ENCODE measurements at places on chromosomes 12 and 14.

DNA sequence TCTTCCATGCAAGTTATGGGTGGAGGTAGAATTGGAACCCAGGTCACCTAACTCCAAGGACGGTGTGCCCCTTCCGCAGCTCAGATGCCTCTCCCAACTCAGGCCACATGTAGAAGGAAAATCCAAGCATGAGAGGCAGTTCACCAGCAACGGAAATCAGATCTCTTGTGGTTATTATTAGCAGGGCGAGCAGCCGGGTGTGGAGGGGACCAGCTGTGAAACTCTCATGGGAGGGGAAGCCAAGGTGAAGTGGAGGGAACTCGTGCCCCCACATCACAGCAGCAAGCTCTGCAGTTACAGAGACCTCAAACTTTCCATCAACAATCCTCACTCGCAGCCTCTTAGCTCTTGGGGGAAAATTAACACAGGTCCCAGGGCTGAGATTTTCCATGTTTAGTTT lies 79.7 kb downstream of the KSR2 start:
- DNase-seq: no peak

DNA sequence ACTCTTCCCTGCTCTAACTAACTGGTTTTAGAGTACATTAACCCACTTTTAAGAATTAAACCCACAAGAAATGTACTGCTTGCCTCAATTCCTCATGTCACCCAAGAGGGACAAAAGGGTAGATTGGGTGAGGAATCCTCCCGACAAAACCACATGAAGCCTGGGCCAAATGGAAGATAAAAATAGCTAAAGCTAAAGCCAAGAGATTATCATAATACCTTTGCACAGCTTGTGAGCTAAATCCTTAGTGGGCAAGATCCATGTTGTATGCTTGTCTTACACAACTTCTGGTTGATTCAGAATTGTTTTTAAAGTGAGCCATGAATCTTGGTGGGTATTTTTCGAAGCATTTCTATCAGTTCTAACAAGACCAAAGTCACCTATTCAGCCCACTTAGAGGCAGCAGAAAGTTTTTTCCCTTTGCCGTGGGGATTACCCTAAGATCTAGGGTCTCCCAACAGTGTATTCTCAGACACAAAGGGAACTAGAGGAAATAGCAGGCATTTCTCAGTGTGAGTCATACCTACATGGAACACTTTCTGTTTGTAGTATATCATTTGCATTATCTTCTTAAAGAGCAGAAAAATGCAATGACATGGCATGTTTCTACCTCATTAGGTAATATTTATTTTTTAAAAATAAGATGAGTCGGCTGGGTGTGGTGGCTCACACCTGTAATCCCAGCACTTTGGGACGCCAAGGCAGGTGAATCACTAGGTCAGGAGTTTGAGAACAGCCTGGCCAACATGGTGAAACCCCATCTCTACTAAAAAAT lies 616.6 kb downstream of the KCNH5 start:
- no peak for DNase-seq

GRCh38 chr12:105205322-105206048 lies 30.5 kb downstream of the APPL2 start:
- DNase-seq: no peak

DNA sequence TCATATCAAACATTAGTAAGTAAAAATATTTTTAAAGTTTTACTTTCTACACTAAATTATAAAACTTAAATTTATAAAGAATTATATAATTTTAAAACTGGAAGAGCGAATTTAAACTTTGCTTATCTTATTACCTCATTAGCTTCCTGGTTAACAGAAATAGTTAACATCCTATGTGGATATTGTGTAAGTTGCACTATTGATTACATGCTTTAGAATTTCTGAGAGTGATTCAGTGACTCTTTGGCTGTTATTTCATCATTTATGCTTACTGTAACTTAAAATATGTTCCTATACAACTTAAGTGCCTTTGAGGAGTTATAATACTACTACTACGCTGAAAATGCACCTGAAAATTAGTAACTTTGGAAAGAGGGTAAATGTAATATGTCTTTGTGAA lies 101.4 kb downstream of the FOXA1 start:
- no peak for DNase-seq

DNA sequence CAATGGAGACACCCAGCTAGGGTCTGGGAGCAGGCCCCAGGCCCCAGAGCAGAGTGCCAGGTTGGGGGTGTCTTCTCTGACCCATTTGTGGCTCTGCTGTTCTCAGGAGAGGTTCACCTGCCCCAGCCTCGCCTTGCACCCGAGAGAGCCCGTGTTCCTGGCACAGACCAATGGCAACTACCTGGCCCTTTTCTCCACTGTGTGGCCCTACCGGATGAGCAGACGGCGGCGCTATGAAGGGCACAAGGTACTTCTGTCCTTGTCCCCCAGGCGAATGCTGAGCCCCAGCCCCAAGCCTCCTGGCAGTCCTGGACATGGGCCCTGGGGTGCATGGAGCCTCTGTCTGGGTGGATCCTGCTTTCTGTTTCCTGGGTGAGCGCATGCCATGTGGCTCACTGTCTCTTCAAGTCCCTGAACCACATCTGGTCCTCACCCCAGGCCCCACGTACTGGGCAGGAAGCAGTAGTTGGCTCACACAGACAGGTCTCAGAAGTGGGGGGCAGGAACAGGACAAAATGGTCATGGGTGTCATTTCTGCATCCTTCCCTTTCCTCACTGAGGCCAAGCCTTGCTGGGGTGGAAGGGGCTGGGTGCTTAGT lies 58.2 kb downstream of the BEGAIN start:
- no peak for DNase-seq

GRCh38 chr14:51704545-51704944 lies 52.8 kb downstream of the FRMD6 start:
- DNase-seq: no peak

- DNase-seq: peak; percentile 46
These were observed 193.9 kb downstream of the EMP1 start for GRCh38 chr12:13390381-13390861.

- DNase-seq: no peak
These were observed 122.5 kb downstream of the CCER1 start for GRCh38 chr12:90832427-90832826.

DNA sequence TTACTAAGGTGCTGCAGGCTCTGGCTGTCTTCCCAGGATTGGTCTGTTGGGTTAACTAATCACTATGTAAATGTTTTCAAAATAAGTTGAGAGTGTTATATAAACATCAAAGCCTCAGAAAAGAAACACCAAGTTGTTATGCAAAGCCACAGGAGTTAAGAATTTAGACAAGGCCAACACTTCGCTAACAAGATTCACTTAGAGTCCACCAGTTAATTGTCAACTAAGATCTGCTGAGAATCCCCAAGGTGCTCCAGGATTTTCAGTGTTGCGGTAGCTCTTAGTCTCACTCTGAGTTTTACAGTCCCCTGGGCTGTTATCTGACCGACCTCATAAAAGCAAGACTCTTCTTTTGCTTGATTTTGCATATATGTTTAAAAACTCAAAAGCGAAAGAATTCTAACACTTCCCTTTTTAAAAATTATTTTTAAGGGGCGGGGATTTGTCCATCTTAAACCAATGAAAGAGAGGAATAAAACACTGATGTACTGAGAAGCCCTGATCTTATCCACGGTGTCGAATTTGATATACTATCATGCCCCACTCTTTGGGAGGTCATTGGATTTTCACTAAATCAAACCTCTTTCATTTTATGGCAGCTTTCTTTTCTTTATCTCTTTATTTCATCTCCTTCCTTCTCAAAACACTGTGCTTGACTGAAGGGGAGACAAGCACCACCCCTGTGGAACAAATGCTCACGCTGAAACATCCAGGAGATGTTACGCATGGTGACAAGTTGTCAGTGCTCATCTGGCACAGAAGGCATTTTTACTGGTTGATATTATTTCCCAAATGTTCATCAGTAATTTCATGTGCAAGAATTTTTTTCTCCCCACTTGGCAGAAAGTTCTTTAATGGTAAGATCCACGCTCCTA lies 7.0 kb downstream of the NIN start:
- DNase-seq: no peak

DNA sequence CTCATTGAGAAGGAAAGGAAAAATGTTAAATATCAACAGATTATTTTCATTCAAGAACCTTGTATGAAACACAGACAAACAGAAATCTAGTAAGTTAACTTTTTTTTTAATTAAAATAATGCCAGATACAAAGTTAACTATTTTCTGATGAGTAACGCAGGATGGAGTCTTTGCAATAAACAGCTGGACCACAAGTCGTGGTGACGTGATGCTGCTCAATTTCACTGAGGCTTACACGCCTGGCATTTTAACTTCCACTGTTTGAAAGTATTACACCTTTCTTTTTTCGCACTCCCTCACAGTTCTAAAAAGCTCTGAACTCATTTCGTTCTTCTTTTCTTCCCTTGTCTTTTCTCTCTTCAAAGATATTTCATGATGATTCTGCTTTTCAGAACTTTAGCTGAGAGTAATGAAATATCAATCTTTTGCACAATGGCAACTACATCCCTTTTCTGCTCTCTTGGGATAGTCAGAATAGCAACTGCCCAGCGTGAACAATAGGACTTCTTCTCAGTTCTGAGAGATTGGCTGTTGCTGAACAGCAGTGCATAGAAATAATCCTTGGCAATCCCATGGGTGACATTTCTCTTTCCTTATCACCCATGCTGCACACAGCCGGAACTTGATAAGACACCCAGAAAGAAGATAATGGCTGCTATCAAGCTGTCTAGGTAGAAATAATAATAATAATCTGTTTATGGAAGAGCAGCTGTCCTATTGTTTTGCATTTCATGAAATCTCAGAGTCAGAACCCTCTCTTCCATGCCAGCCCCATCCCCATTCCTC lies 160.5 kb downstream of the BTG1 start:
- peak; percentile 28 for DNase-seq

- DNase-seq: peak; percentile 59
These were observed 77.4 kb downstream of the FBXL14 start for GRCh38 chr12:1517007-1517406.

DNA sequence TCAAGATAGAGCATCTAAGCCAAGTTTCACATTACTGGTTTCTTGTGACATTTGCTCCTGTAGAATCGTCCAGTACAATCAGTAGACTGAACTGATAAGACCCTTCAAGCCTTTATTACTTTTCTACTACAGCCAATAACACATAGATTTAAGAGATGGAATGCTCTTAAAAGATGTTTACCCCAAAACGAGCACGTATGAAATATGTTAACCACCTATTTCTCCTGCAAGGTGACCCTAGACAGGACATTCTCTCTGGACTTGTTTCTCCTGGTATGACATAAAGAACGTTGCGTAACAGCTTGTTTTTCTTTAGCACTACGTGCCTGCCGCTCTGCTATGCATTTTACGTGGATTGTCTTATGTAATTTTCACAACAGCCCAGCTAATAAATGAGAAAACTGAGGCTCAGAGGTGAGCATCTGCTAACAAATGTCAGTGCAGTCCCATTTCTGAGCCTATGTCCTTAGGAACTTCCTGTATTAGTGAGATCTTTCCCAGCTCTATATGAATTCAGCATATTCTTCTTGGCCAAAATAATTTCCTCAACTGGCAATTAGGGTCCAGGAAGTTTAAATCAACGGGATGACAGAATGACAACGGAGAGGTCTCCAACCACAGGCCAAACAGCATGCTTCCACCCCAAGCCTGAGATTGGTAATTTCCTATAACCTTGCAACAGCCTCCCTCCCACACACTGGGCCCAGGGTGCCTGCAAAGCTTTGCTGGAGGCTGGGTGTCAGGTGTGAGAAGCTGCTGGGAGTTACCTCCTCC lies 3.7 kb downstream of the NFKBIA start:
- DNase-seq: no peak

DNA sequence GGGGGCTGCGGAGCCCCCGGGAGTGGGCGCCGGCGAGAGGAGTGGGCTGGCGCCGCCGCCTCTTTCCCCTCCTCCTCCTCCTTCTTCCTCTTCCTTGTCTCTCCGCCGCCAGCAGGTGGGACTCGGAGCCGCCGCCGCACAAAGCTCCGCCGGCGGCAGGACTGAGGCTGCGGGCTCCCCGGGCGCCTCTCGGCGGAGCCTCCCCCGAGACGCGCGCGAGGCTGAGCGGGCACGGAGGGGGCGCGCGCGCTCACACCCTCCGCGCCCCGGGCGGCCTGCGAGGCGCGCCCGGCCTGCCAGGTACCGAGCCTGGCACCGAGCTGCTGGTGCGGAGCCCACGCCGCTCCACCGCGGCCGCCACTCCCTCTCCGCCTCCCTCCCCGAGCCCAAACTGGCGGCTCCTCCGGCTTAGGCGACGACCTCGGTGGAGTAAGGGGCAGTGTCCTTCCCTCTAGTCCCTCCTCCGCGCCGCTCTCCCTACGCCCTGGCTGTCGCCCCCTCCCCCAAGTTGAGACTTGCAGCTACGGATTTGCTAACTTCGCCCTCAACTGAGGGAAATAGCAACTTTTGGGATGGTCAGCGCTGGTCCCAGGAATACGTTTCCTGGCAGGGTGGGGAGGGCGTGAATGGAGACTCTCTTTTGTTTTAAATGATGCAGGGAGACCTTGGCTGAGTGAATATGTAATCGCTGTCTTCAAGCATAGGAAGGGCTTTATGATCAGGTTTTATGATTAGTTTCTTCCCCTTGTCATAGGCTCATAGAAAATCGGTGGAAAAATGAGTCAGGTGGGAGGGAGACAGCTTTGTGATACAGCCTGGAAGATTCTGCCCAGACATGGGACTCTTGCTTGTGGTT lies 199.5 kb upstream of the CAND1 start:
- no peak for DNase-seq

GRCh38 chr14:95875831-95876760 lies 536 bp upstream of the TUNAR start:
- no peak for DNase-seq

DNA sequence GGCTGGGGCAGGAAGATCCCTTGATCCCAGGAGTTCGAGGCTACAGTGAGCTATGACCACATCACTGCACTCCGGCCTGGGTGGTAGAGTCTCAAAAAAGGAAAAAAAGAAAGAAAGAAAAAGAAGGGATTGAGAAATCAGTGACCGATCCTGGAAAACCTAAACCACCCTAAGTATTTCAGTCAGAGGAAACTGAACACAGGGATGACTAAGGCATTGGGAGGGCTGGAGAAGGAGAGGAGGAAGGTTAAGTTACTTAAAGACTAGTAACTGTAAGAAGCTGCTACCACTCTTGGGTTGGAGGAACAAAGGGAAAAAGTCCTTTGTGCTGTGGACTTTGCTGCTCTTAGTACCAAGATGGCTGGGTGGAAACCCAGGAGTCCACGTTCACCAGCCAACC lies 10.6 kb downstream of the HHIPL1 start:
- peak; percentile 23 for DNase-seq

GRCh38 chr14:59347511-59347900 lies 117.7 kb downstream of the GPR135 start:
- no peak for DNase-seq

GRCh38 chr12:4152145-4152795 lies 121.3 kb upstream of the CCND2 start:
- DNase-seq: no peak

- no peak for DNase-seq
These were observed 76.5 kb upstream of the AMIGO2 start for GRCh38 chr12:47156167-47156736.

DNA sequence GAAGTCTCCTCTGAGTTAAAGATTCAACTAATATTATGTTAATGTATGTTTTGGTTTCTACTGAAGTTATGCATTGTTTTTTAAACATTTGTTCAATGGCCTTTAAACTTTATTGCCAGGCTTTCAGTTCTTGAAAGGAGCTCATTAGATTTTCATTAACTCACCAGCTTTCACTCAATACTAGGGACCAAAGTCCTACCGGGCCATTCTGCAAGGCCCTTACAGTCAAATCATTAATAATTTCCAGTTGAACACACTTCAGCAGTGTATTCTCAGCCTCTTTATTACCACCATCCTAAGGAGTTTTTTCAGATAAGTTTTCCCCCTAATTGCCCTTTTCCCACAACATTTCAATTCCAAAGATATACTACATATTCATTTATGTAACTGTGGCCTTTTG lies 409.2 kb downstream of the DIO2 start:
- no peak for DNase-seq

GRCh38 chr12:95303476-95303875 lies 85.9 kb downstream of the VEZT start:
- no peak for DNase-seq
